ENCODE measurements at places on chromosomes 16 and 17. TPM values are rescaled to one million over a fixed set of nuclear protein-coding genes. Genes with fewer than 3 reads are reported as not detected.

CETP gene
- not detected for total RNA-seq

CNTNAP1 gene
- 4.6 TPM for total RNA-seq

NOXO1 gene
- total RNA-seq = 1.2 TPM

PRR29 gene
- 0.19 TPM for total RNA-seq

GNG13 gene
- not detected for total RNA-seq

TELO2 gene
- 12.0 TPM for total RNA-seq

CACNG4 gene
- total RNA-seq = 0.08 TPM

MAF gene
- 9.8 TPM for total RNA-seq

STH gene
- not detected for total RNA-seq

GALNS gene
- 18.2 TPM for total RNA-seq

ZDHHC1 gene
- total RNA-seq = 4.4 TPM

MRTFB gene
- total RNA-seq = 6.2 TPM

FAM20A gene
- not detected for total RNA-seq

CACNG3 gene
- total RNA-seq = not detected

MFSD6L gene
- total RNA-seq = not detected

DRC3 gene
- 0.15 TPM for total RNA-seq

GPRC5C gene
- total RNA-seq = 9.1 TPM

SLC47A1 gene
- 1.3 TPM for total RNA-seq

DHRS7C gene
- not detected for total RNA-seq

BCAR1 gene
- 93.0 TPM for total RNA-seq

BCAS3 gene
- total RNA-seq = 16.7 TPM

CYTH1 gene
- 23.5 TPM for total RNA-seq

SCPEP1 gene
- 69.9 TPM for total RNA-seq

AOC3 gene
- total RNA-seq = 0.08 TPM

MTHFSD gene
- 15.8 TPM for total RNA-seq

ASB16 gene
- not detected for total RNA-seq

KRT16 gene
- 260 TPM for total RNA-seq

KRTAP4-5 gene
- total RNA-seq = not detected

CTF1 gene
- 0.57 TPM for total RNA-seq

GLTPD2 gene
- total RNA-seq = not detected

ARSG gene
- 0.16 TPM for total RNA-seq

PPM1E gene
- total RNA-seq = under 0.01 TPM

CFAP97D1 gene
- not detected for total RNA-seq

SNX20 gene
- total RNA-seq = not detected

KRT28 gene
- not detected for total RNA-seq

KPNA2 gene
- total RNA-seq = 83.7 TPM

CD19 gene
- total RNA-seq = not detected

SLC12A3 gene
- total RNA-seq = not detected

ITGAX gene
- not detected for total RNA-seq

LPO gene
- total RNA-seq = not detected

WNT9B gene
- not detected for total RNA-seq

PRSS53 gene
- total RNA-seq = 0.86 TPM

CCL23 gene
- total RNA-seq = not detected

NOD2 gene
- total RNA-seq = 1.2 TPM

CCDC200 gene
- not detected for total RNA-seq

KCNJ18 gene
- total RNA-seq = not detected

ENPP7 gene
- total RNA-seq = not detected

DNAAF8 gene
- total RNA-seq = 0.55 TPM

ABCC11 gene
- 0.04 TPM for total RNA-seq

RPL23 gene
- 1,758 TPM for total RNA-seq

AIPL1 gene
- total RNA-seq = not detected
